ENCODE measurements at places on chromosomes 6 and 20.

DNA sequence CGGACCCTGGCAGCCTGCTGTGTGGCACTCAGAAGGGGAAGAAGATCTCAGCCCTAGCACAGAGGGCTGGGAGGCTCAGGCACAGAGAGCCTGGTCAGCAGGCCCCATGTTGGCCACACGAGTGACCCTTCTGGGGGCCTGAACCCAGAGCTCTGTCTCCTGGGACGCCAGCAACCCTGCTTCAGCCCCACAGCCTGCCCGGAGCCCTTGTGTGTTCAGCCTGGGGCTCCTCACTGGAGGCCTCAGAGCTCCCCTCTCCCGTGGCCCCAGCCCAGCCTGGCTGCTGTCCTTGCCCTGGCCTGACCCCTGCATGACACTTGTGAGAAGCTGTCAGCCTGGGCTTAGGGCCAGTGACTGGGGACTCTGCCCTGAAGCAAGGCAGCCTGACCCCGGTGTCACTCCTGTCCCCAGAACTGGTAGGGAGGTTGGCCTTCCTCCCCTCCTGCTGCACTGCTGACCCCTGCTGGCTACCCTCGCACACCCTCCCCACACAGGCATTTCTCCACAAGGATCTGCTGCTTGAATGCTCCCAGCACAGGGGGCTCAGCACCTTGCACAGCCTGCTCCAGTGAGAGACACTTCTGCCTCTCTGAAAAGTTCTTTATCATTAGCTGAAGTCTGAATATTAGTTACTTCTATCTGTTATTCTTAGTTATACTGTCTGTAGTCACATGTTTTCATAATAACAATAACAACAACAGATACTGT is 15.4 kb upstream of the IP6K3 start:
- H3K27me3 ChIP-seq, result no peaks in the 10 kb centered on the region
- H3K27ac ChIP-seq, result peak overlapping the region; percentile 41
- no peak overlapping the region for H3K4me3 ChIP-seq
- DNase-seq, result peak; percentile 63
- H3K4me1 ChIP-seq, result peaks cover 6% of the 10 kb centered on the region

GRCh38 chr6:128491610-128492206 is 28.7 kb downstream of the PTPRK start:
- DNase-seq, result no peak
- H3K36me3 ChIP-seq, result no peaks in the 10 kb centered on the region
- peak overlapping the region; percentile 37 for H3K4me3 ChIP-seq

- no peak overlapping the region for H3K27ac ChIP-seq
- DNase-seq, result no peak
- no peaks in the 10 kb centered on the region for H3K4me1 ChIP-seq
- no peaks in the 10 kb centered on the region for H3K27me3 ChIP-seq
- H3K4me3 ChIP-seq, result no peak overlapping the region
- peaks cover 17% of the 10 kb centered on the region for H3K36me3 ChIP-seq
Measured at GRCh38 chr6:25481267-25481666, 170.7 kb upstream of the SCGN start.

GRCh38 chr6:143872201-143872600 is 7.9 kb downstream of the ZC2HC1B start:
- H3K27ac ChIP-seq, result no peak overlapping the region
- H3K36me3 ChIP-seq, result no peaks in the 10 kb centered on the region
- no peaks in the 10 kb centered on the region for H3K4me1 ChIP-seq
- H3K27me3 ChIP-seq, result no peaks in the 10 kb centered on the region
- DNase-seq, result no peak

- H3K4me3 ChIP-seq, result no peak overlapping the region
- no peaks in the 10 kb centered on the region for H3K27me3 ChIP-seq
- no peak for DNase-seq
- no peak overlapping the region for H3K27ac ChIP-seq
- H3K4me1 ChIP-seq, result no peaks in the 10 kb centered on the region
Measured at GRCh38 chr6:22747571-22747970, 178.2 kb downstream of the HDGFL1 start.

DNA sequence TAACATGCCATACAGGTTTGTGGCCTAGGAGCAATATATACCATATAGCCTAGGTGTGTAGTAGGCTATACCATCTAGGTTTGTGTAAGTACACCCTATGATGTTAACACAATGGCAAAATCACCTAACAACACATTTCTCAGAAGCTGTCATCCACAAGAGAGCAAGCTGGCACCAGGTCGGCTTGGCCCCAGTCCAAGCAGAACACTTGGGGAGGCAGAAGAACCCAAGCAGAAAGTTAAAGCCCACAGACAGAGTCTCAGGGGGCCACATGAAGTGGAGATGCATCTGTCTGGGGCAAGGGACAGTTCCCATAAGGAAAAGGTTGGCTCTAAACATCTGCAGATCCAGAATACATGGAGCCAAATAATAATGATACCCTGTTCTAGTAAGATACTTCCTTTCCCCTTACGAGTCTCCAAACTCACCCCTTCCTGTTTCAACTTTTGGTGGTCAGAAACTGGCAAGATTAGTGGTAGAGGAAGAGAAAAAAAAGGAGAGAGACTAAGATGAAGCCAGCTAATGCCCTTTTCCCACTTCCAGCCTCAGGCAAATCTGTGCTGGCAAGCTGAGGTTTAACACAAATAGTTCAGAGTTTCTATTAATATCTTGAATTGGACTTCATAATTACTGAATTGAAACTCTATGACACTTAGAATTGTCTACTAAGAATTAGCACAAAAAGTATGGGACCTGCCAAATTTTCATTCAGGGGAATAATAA is 29.5 kb downstream of the TCF21 start:
- H3K4me3 ChIP-seq, result no peak overlapping the region
- no peak for DNase-seq
- no peaks in the 10 kb centered on the region for H3K27me3 ChIP-seq
- peaks cover 4% of the 10 kb centered on the region for H3K4me1 ChIP-seq
- H3K36me3 ChIP-seq, result no peaks in the 10 kb centered on the region

GRCh38 chr6:66103354-66103753 is 396.3 kb upstream of the EYS start:
- H3K27me3 ChIP-seq, result no peaks in the 10 kb centered on the region
- no peaks in the 10 kb centered on the region for H3K4me1 ChIP-seq
- no peaks in the 10 kb centered on the region for H3K36me3 ChIP-seq
- DNase-seq, result no peak

DNA sequence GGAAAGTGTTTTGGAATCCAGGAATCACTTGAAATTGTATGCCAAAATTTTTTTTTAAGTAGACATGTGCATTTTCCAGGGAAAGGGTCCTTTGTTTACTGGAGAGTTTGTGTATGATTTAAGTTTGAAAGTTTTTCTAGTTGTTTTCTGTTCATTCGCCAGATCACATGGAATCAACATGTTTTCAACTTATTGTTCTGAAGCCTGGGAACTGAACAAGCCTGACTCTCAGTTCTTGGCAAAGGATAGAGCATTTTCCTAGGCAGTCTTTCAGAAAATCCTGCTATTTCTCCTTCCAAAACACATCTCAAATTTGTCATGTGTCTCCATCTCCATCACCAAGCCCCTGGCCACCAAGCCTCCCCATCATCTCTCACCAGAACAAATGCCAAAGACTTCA is 374.8 kb downstream of the MAFB start:
- H3K4me1 ChIP-seq, result no peaks in the 10 kb centered on the region
- H3K36me3 ChIP-seq, result no peaks in the 10 kb centered on the region
- no peak overlapping the region for H3K27ac ChIP-seq
- H3K27me3 ChIP-seq, result no peaks in the 10 kb centered on the region
- no peak for DNase-seq

DNA sequence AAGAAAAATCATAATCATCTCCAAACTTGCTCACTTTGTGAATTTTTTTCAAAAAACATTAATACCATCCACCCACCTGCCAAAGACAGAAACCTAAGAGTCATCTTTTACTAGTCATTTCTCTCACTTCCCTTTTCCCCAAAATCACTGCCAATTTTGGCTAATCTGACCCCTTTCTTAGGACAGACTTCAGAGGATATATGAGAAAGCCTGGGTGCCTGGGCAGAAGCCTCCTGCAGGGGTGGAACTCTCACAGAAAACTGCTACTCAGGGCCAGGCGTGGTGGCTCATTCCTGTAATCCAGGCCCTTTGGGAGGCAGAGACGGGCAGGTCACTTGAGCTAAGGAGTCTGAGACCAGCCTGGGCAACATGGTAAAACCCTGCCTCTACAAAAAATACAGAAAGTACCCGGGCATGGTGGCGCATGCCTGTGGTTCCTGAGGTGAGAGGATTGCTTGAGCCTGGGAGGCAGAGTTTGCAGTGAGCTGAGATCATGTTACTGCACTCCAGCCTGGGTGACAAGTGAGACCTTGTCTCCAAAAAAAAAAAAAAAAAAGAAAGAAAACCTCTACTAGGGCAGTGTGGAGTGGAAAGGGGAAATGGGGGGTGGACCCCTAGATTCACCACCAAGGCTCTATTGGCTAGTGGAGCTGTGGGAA is 3.8 kb downstream of the DEK start:
- H3K27me3 ChIP-seq, result no peaks in the 10 kb centered on the region
- peak overlapping the region; percentile 56 for H3K27ac ChIP-seq
- H3K4me3 ChIP-seq, result no peak overlapping the region
- peak; percentile 49 for DNase-seq
- H3K36me3 ChIP-seq, result peaks cover 28% of the 10 kb centered on the region

DNA sequence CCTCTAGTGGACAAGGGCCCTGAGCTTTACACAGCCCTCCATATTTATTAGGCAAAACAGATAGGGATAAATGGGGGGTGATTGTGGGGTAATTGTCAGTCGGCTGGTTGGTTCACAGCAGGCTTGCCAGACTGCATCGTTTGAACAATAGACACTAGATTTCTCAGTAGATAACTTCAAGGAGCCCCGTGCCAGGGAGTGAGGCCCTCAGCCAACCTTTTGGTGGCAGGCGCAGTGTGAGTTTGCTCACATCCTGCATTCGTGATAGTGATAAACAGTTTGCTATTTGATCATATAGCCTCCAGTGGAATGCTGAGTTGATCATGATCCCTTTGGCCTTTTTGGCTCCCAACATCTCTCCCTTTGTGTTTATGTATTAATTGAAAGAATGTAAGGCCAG is 3.6 kb upstream of the ABHD12 start:
- no peaks in the 10 kb centered on the region for H3K36me3 ChIP-seq
- H3K27ac ChIP-seq, result no peak overlapping the region
- H3K4me1 ChIP-seq, result peaks cover 7% of the 10 kb centered on the region
- no peak overlapping the region for H3K4me3 ChIP-seq
- H3K27me3 ChIP-seq, result no peaks in the 10 kb centered on the region

DNA sequence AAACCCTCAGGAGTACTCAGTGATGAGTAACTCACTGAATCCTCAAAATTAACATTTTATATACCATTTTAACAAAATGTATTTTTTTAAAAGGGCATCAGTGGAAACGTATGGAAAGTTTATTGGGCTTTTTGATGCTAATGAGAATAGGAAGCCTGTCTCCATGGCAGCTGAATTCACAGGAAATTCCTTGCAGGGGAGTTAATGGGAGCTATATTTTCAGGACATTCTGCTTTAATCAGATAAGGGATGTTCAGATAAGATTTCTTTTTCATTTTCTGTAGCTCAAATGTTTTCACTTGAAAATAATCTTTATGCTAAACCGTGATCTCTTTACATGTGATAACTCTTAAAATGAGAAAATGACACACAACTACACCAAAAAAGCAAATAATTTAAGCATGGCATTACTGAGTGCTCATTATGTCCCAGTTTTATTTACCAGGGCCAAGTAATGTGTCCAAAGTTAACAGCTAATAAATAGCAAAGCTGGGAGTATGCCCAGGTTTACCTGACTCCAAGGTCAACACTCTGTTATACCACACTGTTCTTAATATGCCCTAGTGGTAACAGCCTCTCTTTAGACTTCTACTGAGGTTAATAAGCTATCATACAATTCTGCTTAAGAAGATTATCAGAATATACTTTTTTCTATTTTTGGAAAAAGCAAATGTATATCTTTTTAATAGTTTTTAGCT is 348.1 kb downstream of the GRIK2 start:
- no peak overlapping the region for H3K27ac ChIP-seq
- DNase-seq, result no peak
- no peaks in the 10 kb centered on the region for H3K36me3 ChIP-seq
- no peaks in the 10 kb centered on the region for H3K27me3 ChIP-seq
- no peaks in the 10 kb centered on the region for H3K4me1 ChIP-seq
- no peak overlapping the region for H3K4me3 ChIP-seq

DNA sequence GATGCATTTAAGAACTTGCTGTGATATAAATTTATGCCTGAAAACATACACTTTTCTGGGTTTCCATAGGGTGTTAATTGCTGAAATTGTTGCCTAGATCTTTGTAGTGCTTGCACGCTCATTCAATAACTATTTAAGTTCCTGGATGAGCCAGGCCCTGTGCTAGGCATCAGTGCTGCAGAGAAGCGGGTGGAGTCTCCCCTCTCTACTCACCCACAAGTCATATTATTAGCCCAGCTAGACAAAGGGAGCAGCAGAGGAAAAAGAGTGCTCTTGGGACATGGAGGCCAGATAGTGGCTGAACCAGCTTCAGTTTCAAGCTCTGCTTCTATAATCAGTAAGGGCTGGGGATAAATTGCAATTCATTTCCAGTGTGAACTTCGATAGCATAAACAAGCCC is 329.1 kb downstream of the TFAP2B start:
- no peak overlapping the region for H3K27ac ChIP-seq
- no peaks in the 10 kb centered on the region for H3K4me1 ChIP-seq
- no peaks in the 10 kb centered on the region for H3K36me3 ChIP-seq
- H3K4me3 ChIP-seq, result no peak overlapping the region

DNA sequence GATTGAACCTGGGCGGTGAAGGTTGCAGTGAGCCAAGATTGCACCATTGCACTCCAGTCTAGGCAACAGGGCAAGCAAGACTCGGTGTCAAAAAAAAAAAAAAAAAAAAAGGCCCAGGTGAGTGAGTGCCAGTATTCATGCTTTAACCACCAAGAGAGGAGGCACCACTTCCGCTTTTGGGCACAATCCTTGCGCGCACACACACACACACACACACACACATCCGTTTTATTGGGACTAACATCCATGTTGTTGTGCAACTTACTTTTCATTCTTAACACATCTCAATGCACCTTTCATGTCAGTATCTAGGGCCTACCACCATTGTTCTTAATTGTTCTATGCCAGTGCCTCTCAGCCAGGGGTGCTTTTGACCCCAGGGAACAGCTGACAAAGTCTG is 263.0 kb downstream of the CDC5L start:
- no peak overlapping the region for H3K27ac ChIP-seq
- no peaks in the 10 kb centered on the region for H3K36me3 ChIP-seq
- H3K4me1 ChIP-seq, result peaks cover 5% of the 10 kb centered on the region
- H3K4me3 ChIP-seq, result no peak overlapping the region

- H3K4me1 ChIP-seq, result peaks cover 18% of the 10 kb centered on the region
- H3K36me3 ChIP-seq, result peaks cover 20% of the 10 kb centered on the region
- H3K4me3 ChIP-seq, result no peak overlapping the region
- no peak for DNase-seq
Measured at GRCh38 chr6:129501740-129502660, 208.0 kb downstream of the ARHGAP18 start.
